ENCODE measurements at places on chromosomes 7 and 10.
A peak's percentile ranks its signal among the peaks of the same experiment; 100 is the strongest.

GRCh38 chr7:45036317-45036716 is 36.3 kb downstream of the CCM2 start:
- no peak for DNase-seq

DNA sequence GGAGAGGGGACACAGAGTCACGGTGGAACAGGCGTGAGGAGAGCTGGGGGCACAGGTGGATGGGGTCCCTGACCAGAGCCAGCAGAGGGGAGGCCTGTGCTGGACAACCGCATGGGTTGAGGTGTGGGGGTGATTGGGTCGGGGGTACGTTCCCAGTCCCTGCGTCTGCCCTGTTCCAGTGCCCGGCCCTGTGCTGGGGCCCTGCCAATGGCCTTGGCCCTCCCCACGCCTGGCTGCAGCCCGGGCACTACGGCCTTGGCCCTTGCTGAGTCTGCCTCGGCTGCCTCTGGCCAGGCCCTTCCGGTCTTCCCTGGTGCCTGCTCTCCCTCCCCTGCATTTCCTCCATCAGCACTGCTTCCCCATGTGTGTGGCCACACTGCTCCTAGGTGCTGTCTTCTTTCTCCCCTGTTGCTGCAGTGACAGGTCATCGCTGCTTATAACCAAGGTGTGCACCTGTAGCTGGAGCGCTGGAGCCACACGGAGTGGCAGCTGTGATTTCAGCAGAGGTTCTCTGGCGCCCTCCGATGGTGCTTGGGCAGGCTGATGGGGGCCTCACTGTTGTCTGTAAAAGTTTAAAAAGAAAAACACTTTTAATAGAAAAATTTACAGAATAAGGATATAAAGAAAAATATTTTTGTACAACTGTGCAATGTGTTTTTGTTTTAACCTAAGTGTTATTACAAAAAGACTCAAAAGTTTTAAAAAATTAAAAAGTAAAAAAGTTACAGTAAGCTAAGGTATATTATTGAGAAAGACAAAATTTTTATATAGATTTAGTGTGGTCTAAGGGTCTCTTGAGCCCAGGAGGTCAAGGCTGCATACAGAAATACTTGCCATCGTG is 45.2 kb upstream of the BHLHA15 start:
- peak; percentile 20 for DNase-seq

DNA sequence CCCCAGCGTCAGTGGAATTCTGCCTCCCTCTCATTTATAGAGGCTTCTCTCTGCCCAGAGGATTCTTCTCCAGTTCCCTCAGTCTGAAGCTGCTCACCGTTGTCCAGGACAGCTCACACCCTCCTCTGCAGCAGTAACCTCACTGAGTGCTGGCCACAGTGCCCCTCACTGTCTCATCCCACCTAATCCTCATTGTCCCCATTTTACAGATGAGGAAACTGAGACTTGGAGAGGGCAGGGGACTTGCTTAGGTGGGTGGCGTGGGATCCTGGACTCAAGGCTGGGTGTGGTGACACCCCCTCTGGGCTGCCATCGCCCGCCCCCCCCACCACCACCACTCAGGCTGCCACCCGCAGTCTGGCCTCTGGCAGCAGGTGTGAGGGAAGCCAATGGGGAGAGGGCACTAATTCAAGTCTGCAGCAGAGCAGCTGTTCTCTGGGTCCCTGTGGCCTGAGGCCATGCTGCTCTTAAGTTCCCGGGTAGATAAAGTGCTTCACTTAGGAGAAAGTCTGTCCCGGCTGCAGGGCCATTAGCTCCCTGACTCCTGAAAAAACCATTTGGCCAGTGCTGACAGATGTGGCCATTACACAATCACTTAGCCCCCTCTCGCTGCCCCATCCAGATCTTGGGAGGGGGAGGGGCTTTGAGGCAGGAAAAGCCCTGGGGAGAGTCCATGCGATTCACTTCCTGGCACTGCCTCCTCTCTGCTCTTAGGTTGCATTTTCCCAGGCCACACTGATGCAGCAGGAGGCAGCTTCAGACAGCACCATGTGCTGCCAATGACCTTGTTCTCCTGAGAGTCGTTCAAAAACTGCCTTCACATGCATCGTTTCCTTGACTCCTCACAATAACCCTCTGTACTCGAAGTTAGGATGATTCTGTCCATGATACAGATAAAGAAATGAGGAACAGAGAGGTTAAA is 36.3 kb downstream of the DRGX start:
- DNase-seq: no peak

DNA sequence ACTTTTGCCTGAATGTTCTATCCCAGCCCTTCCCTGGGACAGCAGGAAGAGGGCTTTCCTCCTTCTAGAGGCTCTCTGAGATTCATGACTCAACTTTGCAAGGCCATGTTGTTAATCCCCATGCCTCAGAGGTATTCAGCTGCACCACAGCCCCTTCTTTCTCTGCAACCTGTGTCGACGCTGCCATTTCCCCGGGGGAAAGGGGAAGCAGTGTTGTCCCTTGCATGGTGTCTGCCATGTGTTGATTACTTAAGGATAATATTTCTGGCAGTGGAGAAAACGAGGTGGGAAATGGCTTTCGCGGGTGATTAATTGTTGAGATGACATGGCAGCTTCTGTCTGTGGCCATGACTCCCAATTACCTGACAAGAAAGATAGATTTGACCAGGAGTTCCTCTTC is 133.1 kb downstream of the SORCS3 start:
- DNase-seq: no peak

GRCh38 chr7:98679741-98680140 is 62.7 kb downstream of the NPTX2 start:
- no peak for DNase-seq
